ENCODE measurements at places on chromosomes 6 and 20.

DNA sequence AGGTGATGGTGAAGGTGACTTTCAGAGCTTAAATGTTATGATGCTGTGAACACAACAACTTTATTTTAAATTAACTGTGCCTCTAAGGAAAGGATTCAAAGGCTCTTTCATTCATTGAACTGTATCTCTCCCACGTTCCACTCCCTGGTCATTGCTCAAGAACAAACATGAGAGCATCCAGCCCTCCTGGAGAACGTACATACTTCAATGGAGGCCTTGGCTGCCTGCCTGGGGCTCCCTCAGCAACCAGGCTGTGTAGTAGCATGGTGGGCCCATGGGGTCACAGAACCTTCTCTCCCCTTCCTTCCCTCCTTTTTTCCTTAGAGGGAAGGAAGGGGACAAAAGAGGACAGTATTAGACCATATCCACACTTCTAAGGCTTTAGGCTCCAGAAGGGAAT, 234.3 kb downstream of the CDC5L start:
- DNase-seq = no peak

GRCh38 chr20:62891111-62891510, 29.5 kb upstream of the TCFL5 start:
- DNase-seq = no peak

DNA sequence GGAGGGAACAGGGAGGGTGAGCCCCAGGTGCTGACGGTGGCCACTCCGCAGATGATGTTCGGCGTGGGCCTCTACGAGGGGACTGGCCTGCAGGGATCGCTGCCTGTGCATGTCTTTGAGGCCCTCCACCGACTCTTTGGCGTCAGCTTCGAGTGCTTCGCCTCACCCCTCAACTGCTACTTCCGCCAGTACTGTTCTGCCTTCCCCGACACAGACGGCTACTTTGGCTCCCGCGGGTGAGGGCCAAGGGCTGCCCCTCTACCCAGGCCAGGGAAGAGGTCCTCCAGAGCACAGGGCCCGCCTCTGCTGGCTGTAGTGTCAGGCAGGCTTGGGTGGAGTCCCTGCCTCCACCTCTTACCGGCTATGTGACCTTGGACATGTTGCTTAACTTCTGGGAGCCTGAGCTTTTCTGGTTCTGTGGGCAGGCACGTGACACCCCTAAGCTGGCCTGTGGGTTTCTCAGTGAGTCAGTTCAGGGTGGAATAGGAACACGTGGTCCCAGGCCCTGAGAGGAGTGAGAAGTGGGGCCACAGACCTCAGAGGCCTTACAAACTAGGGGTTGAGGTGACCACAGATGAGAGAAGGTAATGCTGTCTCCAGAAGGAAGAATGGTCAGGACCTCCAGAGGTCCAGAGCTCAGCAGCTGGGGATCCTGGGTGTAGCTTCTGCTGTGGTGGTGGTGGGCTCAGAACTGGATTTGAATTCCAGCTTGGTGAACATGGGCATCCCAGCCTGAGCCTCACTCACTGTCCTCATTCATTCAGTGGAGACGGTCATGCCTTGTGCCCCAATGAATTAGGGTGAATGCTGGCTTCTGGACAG, 11.9 kb downstream of the PCIF1 start:
- no peak for DNase-seq

GRCh38 chr6:73308712-73309534, 45.2 kb downstream of the DPPA5 start:
- no peak for DNase-seq

DNA sequence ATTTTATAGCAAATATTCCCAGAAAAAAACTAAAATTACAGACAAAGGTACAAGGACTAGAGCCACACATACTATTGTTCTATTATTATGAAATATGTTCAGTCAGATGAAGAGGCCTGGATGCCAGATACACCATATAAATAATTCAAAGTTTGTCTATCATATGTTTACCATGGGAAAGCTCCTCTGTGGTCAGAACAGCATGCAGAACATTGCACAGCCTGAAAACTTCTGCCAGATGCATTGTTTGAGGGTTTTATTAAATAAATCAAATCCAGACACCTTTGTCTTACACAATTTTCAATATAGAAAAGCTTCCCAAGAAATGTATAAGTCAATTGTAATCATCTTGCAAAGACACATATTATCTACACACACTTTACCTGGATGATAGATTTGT, 35.0 kb upstream of the COL21A1 start:
- no peak for DNase-seq

DNA sequence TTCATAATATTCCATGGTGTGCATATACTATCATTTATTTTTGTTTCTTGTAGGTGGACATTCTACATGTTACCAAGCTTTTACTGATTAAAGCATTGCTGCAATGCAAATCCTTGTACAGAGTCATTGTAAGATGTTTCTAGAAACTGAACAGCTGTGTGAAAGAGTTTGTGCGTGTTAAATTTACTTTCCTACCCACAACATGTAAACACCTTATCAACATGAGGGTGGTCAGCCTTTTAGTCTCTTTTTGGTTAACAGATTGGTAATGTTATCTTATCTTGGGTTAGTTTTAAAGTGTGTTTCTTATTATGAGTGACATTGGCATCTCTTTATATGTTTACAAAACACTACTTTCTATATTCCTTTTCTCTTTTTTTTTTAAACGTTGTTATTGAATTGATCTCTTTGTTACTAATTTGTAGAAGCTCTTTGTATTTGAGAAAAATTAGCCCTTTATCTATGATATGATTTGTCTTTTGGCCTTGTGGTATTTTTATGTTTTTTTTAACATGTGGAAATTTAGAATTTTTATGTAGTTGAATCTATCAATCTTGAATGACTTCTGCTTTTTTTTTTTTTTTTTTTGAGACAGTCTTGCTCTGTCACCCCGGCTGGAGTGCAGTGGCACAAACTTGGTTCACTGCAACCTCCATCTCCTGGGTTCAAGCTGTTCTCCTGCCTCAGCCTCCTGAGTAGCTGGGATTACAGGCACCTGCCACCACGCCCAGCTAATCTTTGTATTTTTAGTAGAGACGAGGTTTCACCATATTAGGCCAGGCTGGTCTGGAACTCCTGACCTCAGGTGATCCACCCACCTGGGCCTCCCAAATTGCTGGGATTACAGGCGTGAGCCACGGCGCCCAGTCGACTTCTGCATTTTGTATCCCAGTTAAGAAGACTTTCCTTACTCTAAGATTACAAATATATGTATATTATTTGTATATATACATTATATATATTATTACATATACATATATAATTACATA, 112.1 kb downstream of the TCP11 start:
- DNase-seq = no peak

DNA sequence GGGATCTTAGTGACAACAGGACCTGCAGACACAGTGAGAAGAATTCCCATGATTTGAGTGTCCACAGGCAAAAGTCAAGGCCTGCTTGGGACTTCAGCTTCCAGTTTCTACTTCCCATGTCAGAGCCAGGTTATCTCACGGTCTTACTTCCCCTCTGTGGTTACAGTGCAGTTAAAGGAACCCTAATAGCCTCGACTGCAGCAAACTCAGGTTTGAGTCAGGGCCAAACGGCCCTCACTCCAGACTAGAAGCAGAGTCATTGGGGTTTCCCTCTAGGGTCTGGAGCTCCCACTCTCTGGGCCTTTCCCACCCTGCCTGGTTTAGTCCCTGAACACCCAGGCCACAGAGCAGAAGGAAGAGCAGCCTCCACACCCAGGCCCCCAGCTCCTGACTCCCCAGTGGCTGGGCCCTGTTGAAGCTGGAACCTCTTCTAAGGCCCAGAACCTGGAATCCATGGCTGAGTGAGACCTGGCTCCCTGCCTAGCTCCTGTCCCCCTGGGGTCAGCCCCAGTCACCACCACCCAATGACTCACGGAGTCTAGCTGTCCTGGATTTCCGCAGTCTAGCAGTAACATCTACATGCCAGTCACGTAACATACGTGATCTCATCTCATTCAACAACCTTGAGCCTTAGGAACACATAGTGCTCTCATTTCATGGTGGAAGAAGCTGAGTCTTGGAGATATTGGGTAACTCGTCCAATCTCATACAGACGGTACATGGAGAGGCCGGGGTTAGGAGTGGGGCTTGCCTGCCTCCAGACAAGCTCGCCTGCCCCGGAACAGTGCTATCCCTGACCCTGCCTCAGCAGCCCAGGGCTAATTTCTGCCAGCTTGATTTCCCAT, 9.2 kb upstream of the GHRH start:
- DNase-seq = no peak

DNA sequence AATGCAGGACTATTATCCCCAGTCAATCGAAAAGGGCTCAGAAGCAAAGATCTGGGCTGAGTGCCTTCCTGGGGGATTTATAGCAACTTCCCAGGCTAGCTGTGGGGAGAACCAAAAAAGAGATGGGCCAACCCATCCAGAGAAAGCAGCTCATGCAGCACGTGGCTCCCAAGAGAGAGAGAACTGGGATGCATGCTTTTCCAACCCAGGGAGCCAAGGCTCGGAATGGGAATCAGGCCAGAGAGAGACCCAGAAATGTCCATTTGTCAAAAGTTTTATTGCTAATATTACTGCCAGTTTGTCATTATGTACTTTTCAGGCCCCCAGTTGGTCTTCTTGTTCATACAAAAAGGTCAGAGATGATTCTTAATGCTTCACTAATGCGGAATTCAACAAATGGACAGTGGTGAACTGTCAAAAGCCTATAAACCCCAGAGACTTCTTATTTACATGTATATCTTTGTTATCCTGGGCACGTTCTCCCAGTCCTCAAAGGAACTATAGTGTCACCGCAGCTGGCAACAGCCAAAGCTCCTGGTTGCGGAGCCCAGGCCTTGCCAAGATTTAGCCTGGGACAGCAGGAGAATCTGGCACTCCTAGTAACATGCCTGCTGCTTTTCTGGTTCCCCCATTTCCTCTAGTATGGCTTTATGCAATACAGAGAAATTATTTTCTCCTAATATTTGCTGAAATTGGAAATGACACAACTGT, 139.1 kb upstream of the POU3F2 start:
- DNase-seq = no peak

GRCh38 chr6:156597095-156597494, 180.1 kb upstream of the ARID1B start:
- DNase-seq = no peak

Data from activated gamma-delta T cell (primary cell).